ENCODE measurements at places on chromosomes 7 and 10.

DNA sequence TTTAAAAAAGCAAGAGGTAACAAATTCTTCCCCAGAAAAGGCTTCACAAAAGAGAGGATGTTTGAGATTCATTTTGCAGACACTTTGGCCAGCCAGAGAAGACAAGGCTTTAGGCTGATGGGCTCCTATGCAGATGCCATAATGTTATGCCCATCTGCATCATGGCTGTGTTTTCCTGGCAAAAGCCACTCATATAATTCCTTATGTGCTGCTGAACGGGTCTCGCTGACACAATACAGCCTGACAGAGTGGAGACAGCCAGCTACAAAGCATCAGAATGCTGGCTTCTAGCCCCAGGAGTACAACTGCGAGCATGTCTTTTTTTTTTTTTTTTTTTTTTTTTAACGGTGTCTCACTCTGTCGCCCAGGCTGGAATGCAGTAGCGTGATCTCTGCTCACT lies 1157.4 kb upstream of the AUTS2 start:
- DNase-seq = no peak

DNA sequence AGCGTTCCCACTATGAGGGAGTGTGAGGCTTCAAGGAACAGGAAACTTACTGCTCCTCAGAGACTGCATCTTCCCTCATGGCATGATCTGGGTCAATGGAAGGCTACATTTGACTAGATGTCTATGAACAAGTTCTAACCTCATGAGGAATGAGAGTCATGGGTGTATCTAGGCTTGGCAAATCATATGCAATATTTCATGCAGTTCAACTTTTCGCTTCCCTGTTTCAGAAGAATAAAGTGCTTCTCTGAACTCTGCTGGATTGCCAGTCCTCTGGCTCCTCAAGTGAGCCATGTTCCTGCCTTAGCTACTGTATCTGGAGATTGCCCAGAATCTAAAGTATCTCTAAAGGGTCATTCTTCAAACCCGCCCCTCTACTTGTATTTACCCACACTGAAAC lies 54.3 kb upstream of the SEMA3A start:
- no peak for DNase-seq

- no peak for DNase-seq
These were observed 5.2 kb upstream of the PLXNA4 start for GRCh38 chr7:132581431-132581830.

- no peak for DNase-seq
These were observed 480.5 kb downstream of the PHTF2 start for GRCh38 chr7:78279032-78279431.

GRCh38 chr7:100571829-100572116 lies 1.9 kb downstream of the SAP25 start:
- no peak for DNase-seq

DNA sequence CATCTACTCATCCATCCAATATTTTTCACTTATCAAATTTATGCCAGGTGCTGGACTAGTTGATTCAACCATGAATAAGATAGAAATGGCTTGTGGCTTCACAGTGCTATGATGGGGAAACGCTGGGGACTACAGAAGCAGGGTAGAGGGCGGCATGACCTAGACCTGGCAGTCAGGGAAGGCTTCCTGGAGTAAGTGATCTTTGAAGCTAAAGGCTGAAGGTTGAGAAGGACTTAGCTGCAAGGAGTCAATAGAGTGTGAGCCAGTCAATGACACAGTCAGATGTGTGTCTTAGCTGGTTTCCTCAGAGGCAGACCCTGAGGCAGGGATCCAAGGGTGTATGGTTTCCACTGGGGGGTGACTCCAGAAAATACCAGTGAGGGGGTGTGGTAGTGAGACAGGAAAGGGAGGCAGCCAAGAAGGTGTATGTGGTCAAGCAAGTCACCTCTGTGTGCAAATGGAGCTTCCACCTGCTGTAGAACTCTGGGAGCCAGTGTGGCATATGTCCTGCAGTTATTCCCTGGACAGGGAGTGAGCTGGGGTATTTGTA lies 10.3 kb downstream of the PRF1 start:
- DNase-seq = no peak

DNA sequence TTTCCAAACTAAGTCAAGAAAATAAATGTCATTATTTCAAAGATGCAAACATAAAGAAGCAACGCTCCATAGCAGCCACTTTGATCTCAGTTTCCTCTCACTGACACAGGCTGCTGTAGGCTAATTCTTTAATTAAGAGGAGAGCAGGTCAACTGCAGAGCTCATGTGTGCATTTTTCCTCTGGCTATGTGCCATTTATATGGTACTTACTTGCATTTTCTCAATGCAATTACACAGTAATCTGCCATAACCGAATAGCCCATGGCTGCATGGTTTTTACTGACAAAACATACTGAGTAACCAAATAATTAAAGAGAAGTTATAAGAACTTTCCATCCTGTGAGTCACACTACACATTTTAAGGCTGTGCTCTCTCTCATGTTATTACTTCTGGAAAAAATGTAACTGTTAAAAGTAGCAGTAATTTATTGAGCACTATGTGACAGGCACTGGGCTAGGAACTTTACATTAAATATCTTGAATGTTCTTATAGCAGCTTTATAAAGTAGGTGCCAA lies 122.0 kb downstream of the ELAPOR2 start:
- DNase-seq = no peak

DNA sequence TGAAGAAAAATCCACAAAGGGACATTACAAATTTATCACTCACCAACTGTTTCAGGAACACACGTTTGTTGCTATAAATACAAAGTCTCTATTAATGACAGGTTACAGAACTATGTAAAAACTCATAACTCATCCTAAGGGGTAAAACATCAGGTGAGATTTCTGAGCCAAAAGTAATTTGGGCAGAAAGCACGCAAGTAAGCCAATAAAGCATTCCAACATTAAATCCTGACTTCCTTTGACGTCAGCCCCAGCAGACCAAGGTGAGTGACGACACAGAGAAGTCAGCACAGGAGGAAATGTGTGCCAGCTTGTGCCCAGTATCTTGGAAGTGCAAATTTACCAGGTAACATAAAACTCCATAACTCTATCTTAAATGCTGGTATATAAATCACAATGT lies 45.7 kb downstream of the IMMP2L start:
- no peak for DNase-seq
